Stimulated activated effector memory CD8-positive, alpha-beta T cell treated with anti-CD3 and anti-CD28 coated beads, Interleukin-12 subunit alpha, Interleukin-12 subunit beta, amount 100 ng/mL, for 72 hours (primary cell): ENCODE measurements at places on chromosomes 16 and 17.
A peak's percentile ranks its signal among the peaks of the same experiment; 100 is the strongest.

GRCh38 chr16:67177743-67178699 lies 5.7 kb downstream of the MATCAP1 start:
- DNase-seq = no peak

- no peak for DNase-seq
These were observed 205.4 kb downstream of the CCDC182 start for GRCh38 chr17:57539529-57540301.

DNA sequence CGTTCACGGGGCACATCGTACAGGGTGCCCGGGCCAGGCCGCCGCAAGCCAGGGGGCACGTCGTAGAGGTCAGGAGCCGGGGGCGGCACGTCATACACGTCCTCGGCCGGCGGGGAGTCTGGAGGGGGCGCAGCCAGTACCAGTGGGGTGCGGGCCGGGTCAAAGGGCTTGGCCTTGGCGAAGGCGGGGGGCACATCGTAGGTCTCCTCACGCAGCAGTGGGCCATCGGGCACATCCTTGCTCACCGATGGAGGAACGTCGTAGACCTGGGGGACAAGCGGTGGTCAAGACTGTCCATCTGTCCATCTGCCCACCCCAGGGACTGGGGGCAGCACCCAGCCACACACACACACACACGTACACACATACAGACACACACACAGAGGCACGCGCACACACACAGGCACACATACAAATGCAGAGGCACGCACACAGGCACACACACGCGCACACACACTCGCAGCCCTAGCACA lies 15.7 kb downstream of the BCAR1 start:
- DNase-seq = no peak

DNA sequence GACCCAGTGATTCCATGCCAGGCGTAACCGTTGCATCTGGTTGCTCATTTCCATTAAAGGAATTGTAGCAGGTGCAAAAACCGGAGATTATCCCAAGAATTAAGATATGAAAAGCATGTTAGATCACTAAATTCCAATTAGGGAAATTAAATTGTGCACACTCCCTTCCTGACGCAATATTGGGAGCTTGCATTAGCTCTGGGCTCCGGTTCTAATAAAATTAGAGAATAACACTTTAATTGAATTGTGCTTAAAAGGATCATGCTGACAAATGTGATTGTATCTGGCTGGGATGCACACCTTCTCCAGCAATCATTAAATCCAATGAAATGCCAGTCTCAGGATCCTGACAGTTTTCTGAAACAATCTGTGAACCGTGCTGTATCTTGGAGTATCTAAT lies 38.1 kb downstream of the IRX5 start:
- DNase-seq = no peak

DNA sequence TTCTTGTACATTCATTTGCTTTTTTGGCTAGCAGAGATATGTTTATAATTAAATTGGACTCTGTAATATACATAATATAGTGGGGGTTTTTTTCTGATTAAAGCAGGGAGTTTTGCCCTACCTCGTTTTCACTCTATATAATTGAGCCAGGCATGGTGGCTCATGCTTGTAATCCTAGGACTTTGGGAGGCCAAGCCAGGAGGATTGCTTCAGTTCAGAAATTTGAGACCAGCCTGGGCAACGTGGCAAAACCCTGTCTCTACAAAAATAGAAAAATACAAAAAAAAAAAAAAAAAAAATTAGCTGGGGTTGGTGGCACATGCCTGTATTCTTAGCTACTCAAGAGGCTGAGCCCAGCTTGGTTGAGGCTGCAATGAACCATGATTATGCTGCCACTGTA lies 42.2 kb downstream of the PAFAH1B1 start:
- no peak for DNase-seq

GRCh38 chr17:50148226-50149090 lies 2.0 kb downstream of the PPP1R9B start:
- DNase-seq = peak; percentile 88

GRCh38 chr17:46085522-46085921 lies 86.5 kb downstream of the STH start:
- DNase-seq = no peak

GRCh38 chr16:79962962-79963361 lies 362.4 kb upstream of the MAF start:
- DNase-seq = no peak
